ENCODE measurements at places on chromosomes 7 and 10.

DNA sequence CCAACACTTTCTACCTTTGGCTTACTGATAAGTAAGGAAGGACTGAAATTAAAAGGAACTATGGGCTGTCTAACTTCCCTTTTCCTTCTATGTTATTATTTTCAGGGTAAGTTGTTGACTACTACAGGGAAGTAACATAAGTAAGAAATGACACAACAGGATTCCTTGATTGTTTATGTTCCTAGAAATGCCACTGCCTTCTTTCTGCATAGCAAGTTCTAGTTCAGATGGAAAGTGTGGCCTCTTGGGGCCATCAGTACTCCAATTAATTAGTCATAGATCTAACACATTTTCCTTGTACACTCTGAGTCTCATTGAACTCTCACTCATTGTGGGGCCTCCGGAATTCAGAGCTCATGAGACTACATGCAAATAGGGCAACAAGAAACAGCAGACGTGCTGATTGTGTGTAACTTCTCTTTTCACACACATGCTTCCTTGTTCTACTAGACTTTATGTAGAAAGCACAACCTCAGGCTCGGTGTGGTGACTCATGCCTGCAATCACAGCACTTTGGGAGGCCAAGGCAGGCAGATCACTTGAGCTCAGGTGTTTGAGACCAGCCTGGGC is 35.3 kb upstream of the HIBADH start:
- no peak for DNase-seq

- DNase-seq, result no peak
Measured at GRCh38 chr10:86967481-86967941, 771 bp upstream of the ADIRF start.

DNA sequence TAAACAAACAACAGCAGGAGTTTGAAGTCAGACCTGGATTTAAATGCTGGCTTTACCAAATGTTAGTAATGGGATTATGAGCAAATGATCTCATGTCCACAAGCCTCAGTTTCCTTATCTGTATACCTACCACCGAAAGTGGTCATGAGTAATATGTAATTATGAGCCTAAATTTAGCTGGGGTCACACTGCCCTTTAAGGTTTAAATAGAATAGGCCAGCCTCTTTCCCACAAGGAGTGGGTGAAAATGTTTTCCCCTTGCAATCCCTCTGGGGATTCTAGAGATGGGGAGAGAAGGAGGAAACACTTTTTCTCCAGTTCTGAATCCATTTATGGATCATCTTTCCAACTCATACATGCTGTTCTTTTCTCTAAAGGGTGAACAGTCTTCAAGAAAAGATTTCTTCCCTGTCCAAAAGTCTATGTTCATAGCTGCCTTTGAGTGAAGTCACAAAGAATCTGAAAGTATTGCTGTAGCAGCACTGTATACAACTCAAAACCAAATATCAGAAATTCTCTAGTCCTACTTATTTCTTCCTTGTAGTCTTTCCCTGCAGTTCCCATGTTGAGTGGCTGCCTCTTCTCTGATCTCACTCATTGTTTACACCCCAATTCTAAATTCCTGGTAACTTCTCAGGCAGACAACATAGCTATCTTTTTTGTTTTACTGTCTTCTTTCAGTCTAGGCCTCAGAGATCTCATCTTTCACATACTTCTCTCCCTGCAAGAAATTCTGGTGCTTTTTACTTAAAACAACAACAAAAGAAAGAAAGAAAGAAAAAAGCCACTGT is 7.4 kb upstream of the TSPAN12 start:
- no peak for DNase-seq

DNA sequence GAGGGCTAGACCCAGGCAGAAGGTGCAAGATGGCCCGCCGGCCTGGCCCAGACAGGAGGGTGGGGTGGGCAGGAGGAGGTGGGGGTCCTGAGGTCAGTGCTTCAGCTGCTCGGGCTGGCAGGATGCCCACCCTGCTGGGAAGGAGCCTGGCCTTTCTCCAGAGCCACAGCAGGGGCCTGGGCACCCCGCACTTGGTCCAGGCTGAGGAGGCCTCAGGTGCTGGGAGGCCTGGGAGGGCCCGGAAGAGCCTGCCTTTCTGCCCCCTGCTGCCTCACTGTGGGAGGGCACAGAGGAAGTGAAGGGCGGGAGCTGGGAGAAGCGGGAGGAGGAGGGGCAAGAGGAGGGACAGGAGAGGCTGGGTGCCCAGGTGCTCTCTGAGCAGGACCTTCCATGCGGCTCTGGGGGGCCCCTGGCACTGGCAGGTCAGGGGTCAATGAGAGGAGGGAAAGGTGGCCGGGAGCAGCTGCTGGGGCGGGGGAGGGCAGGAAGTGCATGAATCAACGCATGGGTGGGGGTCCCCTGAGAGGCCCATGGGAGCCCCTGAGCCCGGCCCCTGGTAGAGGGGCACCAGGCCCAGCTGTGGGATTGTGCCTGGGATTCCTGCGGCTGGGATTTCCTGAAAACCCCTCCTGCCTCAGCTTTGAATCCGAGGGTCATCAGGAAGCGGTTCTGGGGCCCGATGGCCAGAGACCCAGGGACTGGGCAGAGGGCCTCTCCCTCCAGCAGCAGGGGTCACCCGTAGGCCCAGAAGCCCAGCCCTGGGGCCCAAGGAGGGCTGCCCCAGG is 49.9 kb downstream of the PWWP2B start:
- no peak for DNase-seq

DNA sequence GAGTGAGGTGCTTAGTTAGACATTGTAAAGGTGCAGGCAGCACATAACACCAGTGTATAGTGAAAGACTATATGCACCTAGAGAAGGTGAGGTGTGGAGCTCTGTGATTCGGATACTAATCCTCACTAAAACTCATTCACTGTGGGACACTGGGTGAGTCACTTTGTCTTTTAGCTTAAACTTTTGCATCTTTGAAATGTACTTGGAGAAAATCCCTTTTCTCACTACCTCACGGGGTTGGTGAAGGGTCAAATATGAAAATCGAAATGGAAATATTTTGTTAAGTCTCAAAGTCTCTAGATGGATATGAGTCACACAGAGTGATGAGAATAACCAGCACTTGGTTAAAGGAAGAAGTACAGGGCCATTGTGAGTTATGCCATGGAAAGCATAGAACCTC is 38.0 kb downstream of the MDFIC start:
- DNase-seq, result no peak

DNA sequence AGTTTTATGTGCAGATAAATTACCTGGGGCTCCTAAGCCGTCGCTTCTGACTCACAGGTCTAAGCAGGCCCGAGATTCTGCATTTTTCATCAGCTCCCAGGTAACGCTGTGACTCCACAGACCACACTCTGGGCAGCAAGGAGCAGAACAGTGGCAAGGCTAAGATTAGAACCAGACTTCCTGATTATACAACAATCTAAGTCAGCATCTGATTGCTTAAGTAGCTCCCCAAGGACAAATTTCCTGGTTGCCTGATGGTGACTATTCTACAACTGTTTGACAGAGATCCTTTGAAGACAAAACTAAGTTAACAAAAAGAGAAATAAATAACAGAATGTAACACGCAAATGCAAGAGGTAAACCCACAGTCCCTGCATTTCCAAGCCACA is 69.0 kb downstream of the CREB3L2 start:
- no peak for DNase-seq

GRCh38 chr7:15857026-15857425 is 170.5 kb upstream of the MEOX2 start:
- no peak for DNase-seq

DNA sequence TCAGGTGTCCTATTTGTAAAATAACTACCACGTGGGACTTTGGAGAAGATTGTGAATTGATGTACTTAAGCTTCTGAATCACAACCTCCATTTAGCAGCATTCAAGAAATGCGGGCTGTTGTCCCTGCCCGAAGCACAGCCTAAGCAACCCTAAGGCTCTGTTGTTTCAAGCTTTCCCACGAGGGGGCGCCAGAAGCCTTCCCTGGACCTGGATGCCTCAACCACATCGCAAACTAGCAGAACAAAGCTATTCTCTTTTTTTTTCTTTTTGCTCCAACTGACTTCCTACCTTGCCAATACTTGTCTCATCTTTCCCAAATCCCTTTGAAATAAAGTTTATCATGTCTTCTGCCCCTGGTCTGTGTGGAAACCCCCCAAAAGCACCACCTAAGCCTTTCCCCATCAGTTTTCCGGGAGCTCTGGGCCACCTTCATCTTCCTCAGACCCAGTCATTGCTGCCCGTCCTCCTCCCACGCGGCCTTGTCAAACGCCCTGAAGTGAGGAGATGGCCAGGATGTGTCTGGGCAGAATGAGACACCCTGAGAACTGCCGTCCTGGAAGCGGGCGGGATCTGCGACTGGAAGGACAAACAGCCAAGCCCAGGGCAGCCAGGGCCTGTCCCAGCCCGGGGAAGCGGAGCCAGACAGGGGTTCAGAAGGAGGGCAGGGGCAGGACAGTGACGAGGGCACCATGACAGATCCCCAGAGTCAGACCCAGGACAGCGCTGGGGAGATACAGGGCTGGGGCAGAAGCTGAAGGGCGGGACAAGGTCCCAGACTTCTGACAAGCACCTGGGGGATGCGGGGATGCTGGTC is 112.7 kb downstream of the SLIT1 start:
- peak; percentile 55 for DNase-seq

GRCh38 chr7:41847606-41848005 is 144.7 kb upstream of the INHBA start:
- no peak for DNase-seq

GRCh38 chr7:108203537-108203936 is 73.4 kb upstream of the LAMB4 start:
- no peak for DNase-seq

DNA sequence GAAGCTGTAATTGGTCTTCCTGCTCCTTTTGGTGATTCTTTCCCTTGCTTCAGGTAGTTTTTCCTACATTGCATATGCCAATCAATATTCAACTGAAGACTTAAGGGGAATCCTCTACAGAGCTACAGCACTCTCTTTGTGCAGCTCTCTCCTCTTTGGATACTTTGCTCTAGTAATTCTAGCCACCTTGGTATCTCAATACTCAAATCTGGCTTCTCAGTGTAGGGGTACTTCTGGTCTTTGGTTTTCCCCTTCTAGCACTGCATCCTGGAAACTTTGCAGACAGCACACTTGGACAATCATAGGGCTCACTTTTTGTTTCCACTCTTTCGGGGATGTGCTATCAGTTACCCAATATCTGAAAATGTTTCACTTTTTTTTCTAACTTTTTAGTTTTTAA is 9.9 kb downstream of the PHTF2 start:
- DNase-seq, result no peak

GRCh38 chr10:125708971-125709503 is 10.5 kb upstream of the EDRF1 start:
- no peak for DNase-seq

GRCh38 chr10:79409726-79410085 is 35.7 kb downstream of the ZCCHC24 start:
- DNase-seq, result peak; percentile 93

GRCh38 chr7:16684935-16685334 is 39.0 kb downstream of the BZW2 start:
- no peak for DNase-seq

DNA sequence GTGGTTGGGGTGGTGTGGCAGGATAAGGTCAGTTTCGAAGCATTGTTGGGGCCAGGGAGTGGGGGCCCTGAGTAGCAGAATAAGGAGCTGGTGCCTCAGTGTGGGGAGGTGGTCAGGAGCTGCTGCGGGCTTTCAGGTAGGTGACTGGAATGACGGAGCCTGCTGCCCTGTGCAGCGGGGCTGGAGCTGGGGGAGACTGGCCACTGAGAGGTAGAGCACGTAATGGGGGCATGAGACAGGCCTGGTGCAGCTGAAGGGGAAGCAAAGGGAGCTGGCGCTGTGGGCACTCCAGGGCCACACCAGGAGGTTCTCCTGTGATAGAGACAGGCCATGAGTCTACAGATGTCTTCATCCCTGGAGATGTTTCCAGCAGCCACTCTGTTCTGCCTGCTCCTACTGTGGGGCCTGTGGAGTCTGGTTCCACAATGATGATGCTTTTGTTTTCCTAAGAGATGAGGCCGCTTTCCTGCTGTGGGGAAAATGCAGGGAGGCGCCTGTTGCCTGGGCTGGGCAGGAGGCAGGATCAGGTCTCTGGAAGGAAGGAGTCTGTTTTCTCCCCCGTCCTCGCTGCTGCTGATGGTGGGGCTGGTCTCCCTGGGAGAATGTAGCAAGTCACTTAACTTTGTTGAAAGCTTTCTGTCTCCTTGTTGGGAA is 31.1 kb downstream of the NUB1 start:
- DNase-seq, result no peak

DNA sequence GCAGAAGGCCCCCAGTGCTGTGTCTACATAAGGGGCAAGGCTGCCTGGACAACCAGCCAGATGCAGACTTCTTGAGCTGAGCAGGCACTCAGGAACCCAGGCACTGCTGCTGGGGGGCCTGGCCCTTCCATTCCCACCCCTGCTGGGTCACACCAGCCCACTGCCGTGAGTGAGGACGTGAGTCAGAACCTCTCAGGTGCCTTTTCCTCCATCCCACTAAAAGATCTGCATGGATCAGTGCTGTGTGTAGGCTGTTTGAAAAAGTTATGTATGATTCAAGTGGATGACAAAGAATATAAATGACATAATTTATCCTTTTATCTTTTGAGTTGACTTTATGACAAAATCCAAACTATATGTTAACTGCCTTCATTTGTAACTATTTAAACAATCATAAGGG is 499.3 kb downstream of the INHBA start:
- DNase-seq, result no peak

All from caudate nucleus (tissue), 63 donors.